Right lung (tissue), 10 donors: ENCODE measurements at places on chromosomes 6 and 20.

DNA sequence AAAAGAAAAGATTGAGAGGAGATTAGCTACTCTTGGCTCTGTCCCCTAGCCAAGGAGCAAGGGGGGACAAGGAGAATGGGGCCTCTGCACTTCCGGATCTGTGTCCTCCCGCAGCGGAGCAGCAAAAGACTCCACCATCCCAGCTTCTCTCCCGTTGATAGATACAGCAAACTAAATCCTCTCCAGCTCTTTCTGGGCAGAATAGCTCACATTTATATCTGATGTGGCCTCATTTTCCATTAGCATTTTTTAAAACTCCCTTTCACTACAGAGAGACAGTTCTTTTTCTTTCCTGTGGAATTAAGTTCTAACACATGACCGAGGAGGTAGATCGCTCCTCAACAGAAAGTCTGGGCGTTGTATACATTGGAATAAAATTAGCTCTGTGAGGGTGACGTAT, 260.9 kb upstream of the SOX4 start:
- no peak for DNase-seq

- DNase-seq = no peak
Observed at GRCh38 chr6:114945392-114945791, 602.6 kb upstream of the HS3ST5 start.

GRCh38 chr6:17907406-17908229, 79.8 kb downstream of the KIF13A start:
- peak; percentile 34 for DNase-seq

- DNase-seq = no peak
Observed at GRCh38 chr20:3732327-3733118, at the start of gene HSPA12B. Gene HSPA12B (plus strand): TSS chr20:3732685. CDS start chr20:3738675, 5,990 bp downstream.

- DNase-seq = no peak
Observed at GRCh38 chr6:127289934-127290333, 23.3 kb downstream of the RNF146 start.

- no peak for DNase-seq
Observed at GRCh38 chr6:126041516-126041915, 55.2 kb downstream of the TRMT11 start.

DNA sequence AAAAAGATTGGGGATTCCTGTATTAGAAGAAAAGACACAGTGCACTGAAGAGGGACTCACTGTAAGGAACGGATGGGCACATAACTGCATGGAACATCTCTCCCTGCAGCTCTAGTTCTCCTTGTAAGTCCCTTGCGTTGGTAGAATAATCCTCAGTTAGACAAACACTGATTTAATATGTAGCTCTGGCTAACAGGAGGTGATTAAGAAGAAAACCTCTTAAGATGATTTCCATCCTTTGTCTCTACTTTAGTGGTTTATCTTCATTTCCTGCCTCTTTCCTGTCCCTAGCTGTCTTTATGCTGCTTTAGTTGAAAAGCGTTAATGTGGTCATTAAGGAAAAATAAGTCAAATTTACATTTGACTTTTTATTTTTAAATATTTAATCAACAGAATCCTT, 86.6 kb downstream of the SLC16A10 start:
- no peak for DNase-seq

DNA sequence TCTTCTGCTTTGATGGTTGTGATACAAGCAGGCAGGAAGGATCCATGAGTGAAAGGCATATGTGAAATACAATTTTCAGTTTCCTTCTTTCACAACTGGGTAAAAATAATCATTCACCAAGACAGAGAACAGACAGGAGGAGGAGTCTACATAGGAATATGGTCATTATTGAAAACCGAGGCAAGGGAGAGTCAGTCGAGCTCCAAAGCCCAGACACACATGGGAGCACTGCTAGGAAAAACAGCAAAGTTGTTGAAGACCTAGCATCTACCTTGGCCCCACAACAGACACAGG, 260.6 kb downstream of the ERMARD start:
- DNase-seq = no peak

- no peak for DNase-seq
Observed at GRCh38 chr6:44475417-44475778, 87.9 kb downstream of the CDC5L start.

DNA sequence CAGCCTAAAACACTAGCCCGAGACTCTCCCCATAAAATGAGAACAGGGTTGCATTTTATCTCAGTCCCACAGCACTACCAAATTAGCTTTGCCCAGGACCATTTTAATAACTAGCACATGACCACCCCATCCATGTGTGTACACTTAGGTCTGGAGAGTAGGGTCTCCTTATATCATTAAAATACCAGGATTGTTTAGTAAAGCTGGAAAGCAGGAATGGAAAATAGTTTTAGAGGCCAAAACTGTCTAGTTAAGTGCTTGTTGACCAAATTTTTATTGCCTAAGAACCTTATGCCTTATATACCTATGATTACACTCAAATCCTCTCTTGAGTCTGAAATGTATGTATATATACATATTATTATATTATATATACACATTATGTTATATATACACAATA, 608.4 kb downstream of the HDGFL1 start:
- DNase-seq = no peak

- DNase-seq = no peak
Observed at GRCh38 chr6:6897140-6897539, 210.6 kb upstream of the RREB1 start.

GRCh38 chr6:47180633-47181032, 129.1 kb downstream of the TNFRSF21 start:
- no peak for DNase-seq

DNA sequence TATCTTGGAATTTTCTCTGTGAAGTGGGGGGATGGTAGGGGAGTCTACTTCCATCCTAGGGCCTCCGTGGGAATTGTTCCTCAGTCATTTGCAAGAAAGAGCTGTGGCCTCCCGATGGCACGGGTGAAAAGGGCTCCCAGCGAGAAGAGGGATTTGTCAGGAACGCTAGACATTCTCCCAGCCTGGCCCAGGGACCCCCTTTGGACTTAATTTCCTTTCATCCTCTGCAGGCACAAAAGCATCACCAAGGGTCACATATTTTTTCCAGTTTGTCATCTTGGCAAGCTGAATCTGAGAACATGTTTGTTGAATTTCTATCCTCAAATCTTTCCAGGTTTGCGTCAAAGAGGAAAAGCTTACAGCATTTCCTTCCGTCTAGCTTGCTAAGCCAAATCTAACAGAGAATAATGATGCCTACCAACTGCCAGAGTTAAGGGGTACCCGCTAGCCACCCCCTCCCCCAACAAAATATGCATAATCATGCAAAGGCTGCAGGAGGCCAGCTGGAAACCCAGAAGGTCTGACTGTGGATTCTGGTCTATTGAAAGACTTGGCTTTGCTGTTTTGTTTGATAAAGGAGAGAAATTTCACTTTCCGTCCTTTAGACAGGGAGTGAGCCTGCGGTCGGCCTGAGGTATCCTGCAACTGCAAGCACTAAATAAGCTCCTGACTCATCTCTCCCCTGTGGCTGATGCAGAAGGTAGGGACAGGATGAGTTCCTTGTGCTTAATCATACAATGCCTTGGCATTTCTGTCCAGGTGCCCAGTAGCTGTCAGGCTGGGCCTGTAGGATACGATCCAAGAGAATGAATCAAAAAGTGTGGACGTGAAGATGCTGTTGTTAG, 23.1 kb downstream of the PSMG4 start:
- DNase-seq = peak; percentile 20

GRCh38 chr6:44247338-44248302, 719 bp downstream of the HSP90AB1 start:
- peak; percentile 66 for DNase-seq

GRCh38 chr20:25218109-25218486, 22.6 kb downstream of the ENTPD6 start:
- no peak for DNase-seq

DNA sequence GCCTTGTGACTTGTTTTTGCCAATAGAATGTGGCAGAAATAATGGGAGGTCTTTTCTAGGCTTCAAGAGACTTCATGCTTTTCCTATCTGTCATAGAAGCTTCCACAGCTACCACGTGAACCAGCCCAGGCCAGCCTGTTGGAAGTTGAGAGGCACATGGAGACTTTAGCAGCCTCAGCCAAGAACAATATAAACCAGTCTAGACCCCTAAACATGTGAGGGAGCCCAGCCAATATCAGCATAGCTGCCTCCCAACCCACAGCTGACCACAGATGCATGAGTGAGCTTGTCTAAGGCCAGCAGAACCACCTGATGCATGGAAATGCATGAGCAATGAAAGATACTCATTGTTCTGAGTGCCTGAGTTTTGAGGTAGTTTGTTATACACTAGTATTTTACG, 540.7 kb upstream of the BTBD3 start:
- DNase-seq = no peak

DNA sequence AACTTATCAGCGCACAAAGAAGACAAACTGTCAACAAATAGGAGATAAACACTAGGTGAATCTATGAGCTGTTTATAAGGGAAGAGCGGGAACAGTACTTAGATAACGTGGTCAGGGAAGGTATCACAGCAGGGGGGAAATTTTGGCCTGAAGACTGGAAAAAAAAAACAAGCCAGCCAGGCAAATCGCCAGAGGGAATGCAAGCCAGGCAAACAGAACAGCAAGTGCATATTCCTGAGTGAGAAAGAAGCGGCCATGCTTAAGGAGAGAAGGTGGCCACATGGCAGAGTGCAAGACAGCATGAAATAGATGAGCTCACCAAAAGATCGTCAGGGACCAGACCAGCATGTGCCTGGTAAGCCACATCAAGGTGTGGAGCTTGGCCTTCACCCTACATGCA, 466.5 kb upstream of the ARID1B start:
- no peak for DNase-seq

GRCh38 chr6:4666886-4667513, 109.2 kb upstream of the CDYL start:
- no peak for DNase-seq

- no peak for DNase-seq
Observed at GRCh38 chr20:47013606-47014005, 119.0 kb downstream of the EYA2 start.

GRCh38 chr20:63100926-63101699, 94.3 kb upstream of the BHLHE23 start:
- DNase-seq = no peak

- DNase-seq = no peak
Observed at GRCh38 chr6:157106487-157106886, 216.8 kb downstream of the TMEM242 start.

- DNase-seq = no peak
Observed at GRCh38 chr6:85600713-85601313, 7.2 kb upstream of the SNX14 start.

DNA sequence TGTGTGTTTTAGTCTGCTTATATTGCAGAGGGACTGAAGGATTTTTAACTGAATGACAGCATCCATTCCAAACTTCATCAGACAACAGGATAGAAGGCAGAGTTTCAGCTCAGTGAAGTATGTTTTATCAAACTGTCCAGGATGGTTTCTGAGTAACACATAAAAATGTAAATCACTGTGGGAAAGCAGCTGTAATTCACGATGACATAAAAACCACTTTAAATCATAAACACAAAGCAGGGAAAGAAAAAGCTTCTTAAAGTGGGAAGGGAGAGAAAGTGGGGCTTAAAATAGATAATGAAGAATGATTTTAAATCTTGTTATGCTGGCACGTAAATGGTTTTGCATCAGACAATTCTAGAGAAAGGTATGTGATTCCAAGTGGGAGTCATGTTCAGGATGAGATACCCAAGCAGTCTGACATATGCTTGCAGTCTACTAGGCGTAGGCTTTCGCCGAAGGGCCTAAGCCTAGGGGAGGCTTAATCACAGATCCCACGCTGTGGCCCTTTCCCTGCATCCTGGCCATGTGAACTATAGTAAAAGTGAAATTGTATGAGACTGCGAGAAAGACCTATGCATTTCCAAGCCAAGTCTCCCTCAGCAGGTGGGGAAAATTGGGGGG, 610.6 kb downstream of the PRKN start:
- no peak for DNase-seq

DNA sequence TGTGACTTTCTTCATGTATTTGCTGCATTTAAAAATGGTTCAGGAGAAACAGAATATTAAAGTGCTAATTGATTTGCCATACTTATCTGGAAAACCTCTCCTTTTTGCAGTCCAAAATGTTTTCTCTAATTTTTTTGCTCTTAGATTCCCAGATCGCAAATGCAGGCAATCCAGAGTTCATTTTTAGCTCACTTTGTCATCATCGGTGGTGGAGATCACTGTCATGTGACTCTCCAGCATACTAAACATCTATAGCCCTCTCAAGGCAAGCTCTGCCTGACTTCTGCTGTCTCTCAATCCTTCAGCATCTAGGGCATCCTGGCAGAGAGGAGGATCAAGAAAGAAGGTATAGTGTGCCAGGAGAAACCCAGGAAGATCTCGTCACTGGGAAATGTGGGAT, 24.8 kb downstream of the ABRACL start:
- no peak for DNase-seq

DNA sequence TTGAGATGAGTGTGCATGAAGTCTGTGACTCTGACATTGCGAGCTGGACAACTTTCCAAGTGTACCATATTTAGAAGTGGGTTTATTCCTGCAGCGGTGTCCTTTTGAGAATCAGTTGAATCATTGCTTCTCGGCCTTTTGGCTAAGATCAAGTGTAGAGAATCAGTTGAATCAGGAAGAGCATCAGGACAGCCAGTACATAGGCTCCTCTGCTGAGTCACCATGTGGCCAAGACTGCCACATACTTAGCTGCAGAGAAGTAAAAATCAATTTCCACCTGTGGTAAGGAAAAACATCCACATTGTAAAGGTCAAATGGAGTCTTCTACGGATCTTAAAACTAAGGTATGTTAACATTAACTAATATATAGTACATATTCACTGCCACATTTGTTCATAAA, 428.4 kb upstream of the MARCKS start:
- DNase-seq = no peak

DNA sequence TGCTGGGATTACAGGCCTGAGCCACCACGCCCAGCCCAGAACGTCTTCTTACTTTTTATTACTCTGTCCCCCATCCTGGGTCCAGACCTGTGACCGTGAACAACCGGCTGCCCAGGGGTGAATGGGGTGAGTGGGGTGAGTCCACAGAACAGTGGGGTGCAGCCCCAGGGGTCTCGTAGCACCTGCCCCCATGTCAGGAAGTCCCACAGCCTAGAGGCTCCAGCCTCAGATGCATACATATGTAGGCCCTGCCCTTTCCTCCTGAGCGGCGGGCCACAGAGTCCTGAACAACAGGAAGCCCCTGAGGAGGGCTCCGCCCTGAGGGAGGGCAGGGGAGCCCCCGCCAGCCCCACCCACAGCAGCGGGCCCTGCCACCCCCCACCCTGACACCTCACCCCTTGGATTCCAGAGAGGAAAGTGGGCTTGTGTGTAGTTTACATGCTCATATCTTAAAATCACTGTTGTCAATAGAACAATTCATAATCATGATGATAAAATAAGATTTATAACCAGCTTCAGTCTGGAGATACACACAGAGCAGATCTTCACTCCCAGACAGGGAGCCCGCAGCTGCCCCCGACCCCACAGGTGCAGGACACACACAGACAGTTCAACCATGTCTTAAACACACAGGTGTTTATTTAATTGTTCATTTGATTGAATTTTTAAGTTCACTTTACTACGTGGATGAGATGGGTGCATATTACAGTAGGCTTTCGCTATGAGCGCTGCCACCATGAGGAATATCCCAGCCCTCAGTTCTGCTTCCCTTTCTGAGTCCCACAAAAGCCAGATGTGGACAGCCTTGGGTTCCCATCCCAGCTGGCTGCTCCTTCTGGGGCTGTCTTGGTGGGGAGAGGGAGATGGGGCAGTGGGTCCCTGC, 12.4 kb upstream of the GMEB2 start:
- DNase-seq = no peak
